ENCODE measurements at places on chromosomes 13 and 19. TPM values are rescaled to one million over a fixed set of nuclear protein-coding genes. Genes with fewer than 3 reads are reported as not detected.

DNA sequence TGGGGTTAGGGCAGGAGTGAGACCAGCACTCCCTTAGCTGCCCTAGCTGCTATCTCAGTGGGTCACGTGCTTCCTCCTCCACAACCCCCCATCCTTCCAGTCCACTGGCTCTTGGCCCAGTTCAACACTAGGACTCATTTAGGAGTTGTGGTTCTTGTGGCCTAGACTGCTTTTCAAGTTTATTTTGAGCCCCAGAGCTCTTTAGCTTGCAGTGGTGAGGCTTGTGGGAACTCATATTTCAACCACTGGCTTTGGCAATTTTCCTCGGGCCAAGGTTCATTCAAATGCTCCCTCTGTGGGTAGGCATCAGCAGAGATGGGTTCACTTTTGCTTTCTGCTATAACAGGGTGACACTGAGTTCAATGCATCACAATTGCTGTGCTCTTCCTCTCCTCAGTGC is 436.2 kb upstream of the SLITRK5 start:
- peak; percentile 64 for DNase-seq

DNA sequence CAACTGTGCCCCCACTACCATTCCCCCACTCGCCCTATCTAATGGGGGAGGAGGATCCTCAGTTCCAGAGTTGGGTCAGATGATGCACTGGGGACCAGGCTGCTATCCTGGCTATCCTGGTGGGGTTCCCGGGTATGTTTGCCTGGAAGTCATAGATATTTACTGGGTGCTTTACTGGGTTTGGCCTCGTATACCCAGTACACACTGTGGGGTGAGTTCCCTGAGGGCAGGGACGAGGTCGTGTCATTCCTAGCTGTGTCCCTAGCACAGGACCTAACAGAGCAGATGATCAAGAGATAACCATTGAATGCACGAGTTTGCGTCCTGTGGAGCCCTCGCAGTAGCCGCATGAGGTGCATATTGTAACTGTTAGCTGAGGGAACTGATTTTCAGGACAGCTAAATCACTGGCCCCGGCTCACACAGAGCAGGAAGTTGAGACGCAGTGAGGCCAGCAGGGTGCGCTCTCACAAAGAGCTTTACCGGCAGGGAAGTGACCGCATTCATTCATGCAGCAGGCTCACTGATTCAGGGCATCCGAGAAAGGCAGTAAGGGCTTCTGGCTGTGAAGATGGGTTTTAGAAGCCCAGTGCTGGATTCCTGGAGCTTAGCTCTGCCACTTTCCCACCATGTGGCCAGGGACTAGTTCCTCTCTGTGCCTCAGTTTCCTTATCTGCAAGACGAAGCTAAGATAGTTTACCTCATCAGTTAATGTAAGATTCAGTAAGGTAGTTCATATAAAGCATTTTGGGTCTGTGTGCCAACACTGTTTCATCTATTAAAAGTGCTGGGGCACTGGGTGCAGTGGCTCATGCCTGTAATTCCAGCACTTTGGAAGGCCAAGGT is 6.0 kb downstream of the RUVBL2 start:
- DNase-seq, result peak; percentile 67

- DNase-seq, result no peak
These were observed 6.7 kb upstream of the F2RL3 start for GRCh38 chr19:16882146-16882545.

Gene LILRA6
- not detected for total RNA-seq

Gene PRODH2
- total RNA-seq, result not detected

GRCh38 chr13:112690283-112690929 is 568 bp downstream of the ATP11A start:
- DNase-seq, result peak; percentile 44

DNA sequence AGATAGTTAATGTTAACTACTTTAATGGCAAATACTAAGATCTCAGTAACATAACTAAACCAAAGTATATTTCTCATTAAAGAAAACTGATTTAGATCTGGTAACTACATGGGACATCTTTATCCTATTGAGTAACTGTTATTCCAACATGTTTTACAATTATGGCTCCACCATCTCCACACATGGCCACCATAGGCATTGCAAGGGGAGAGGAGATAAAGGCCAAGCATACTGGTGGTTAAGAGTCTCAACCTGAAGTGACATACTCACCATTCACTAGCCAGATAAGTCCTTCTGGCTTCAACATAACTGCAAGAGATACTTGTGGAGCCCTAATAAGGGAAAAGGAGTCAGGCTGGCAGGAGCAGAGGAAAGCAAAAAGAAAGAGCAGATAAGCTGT is 1586.4 kb upstream of the SPRY2 start:
- DNase-seq, result no peak

All from IMR-90 (cell line).